Activated naive CD8-positive, alpha-beta T cell treated with anti-CD3 and anti-CD28 coated beads, Interleukin-2, amount 10 ng/mL, durations not matched to agents 7 days and 5 days (primary cell): ENCODE measurements at places on chromosomes 5 and 9. TPM values are rescaled to one million over a fixed set of nuclear protein-coding genes. Genes with fewer than 3 reads are reported as not detected.

DNA sequence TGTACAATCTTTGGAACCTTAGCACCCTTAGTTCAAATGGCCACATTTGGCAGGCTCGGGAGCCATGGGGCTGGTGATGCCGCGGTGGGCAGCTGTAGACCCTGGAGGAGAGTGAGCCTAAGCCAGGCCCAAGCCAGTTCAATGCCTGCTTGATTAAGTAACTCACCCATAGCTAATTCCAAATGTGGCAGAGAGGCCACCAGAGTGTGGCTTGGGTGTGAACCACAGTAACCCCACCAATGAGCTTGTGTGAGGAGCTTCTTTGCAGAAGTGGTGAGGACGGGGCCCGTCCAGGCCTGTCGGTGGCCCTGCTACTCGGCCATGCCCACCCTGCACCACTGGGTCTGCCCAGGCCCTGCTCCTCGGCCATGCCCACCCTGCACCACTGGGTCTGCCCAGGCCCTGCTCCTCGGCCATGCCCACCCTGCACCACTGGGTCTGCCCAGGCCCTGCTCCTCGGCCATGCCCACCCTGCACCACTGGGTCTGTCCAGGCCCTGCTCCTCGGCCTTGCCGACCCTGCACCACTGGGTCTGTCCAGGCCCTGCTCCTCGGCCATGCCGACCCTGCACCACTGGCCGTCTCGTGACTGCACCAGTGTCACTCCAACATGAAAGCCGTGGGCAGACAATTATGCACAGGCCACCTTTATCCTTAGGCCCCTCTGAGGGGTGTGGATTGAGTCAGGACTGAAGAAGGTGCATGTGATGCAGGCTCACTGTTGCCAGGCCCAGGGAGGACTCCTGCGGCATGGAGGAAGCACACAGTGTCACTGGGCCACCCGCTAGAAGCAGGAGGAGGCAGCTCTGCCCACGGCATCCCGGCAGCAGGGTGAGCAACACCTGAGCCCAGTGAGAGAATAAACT, 75.4 kb downstream of the MRPL36 start:
- no peak overlapping the region for H3K27ac ChIP-seq
- H3K36me3 ChIP-seq, result no peaks in the 10 kb centered on the region
- H3K4me3 ChIP-seq, result peak overlapping the region; percentile 73
- peaks cover 3% of the 10 kb centered on the region for H3K4me1 ChIP-seq
- peaks cover 4% of the 10 kb centered on the region for H3K27me3 ChIP-seq

- H3K27me3 ChIP-seq, result no peaks in the 10 kb centered on the region
- no peak overlapping the region for H3K4me3 ChIP-seq
- no peak overlapping the region for H3K27ac ChIP-seq
- DNase-seq, result no peak
Observed at GRCh38 chr9:95104980-95105379, 212.5 kb downstream of the FANCC start.

DNA sequence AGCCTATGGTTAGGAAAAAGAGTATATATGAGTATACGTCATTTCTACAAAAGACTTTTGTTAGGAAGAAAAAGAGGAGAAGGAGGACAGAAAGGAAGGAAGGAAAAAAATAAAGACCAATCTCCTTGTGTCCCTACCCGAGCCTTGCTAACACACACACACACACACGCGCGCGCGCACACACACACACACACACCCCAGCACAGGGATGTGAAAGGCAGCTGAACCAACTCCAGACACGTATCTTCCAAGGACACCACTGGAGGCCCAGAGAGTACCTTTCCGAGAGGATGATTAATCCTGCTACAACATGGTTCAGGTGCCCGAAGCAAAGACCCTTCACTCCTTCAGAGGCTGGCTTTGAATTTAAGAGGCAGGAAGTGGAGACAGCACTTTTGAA, 56.9 kb upstream of the GALNT10 start:
- no peaks in the 10 kb centered on the region for H3K36me3 ChIP-seq
- no peak overlapping the region for H3K4me3 ChIP-seq
- no peak overlapping the region for H3K27ac ChIP-seq
- H3K4me1 ChIP-seq, result no peaks in the 10 kb centered on the region
- peaks cover 32% of the 10 kb centered on the region for H3K27me3 ChIP-seq
- no peak for DNase-seq

Gene GPR21
- total RNA-seq, result 0.40 TPM

- no peak for DNase-seq
- peaks cover 3% of the 10 kb centered on the region for H3K36me3 ChIP-seq
- H3K27ac ChIP-seq, result no peak overlapping the region
- no peaks in the 10 kb centered on the region for H3K4me1 ChIP-seq
- no peak overlapping the region for H3K4me3 ChIP-seq
Observed at GRCh38 chr5:40025586-40025985, 600.8 kb upstream of the DAB2 start.

Gene CDKN2B
- 1.4 TPM for total RNA-seq

GRCh38 chr9:69961843-69962242, 81.8 kb upstream of the MAMDC2 start:
- no peak overlapping the region for H3K27ac ChIP-seq
- H3K4me3 ChIP-seq, result no peak overlapping the region
- no peaks in the 10 kb centered on the region for H3K36me3 ChIP-seq
- H3K27me3 ChIP-seq, result peaks cover 25% of the 10 kb centered on the region

DNA sequence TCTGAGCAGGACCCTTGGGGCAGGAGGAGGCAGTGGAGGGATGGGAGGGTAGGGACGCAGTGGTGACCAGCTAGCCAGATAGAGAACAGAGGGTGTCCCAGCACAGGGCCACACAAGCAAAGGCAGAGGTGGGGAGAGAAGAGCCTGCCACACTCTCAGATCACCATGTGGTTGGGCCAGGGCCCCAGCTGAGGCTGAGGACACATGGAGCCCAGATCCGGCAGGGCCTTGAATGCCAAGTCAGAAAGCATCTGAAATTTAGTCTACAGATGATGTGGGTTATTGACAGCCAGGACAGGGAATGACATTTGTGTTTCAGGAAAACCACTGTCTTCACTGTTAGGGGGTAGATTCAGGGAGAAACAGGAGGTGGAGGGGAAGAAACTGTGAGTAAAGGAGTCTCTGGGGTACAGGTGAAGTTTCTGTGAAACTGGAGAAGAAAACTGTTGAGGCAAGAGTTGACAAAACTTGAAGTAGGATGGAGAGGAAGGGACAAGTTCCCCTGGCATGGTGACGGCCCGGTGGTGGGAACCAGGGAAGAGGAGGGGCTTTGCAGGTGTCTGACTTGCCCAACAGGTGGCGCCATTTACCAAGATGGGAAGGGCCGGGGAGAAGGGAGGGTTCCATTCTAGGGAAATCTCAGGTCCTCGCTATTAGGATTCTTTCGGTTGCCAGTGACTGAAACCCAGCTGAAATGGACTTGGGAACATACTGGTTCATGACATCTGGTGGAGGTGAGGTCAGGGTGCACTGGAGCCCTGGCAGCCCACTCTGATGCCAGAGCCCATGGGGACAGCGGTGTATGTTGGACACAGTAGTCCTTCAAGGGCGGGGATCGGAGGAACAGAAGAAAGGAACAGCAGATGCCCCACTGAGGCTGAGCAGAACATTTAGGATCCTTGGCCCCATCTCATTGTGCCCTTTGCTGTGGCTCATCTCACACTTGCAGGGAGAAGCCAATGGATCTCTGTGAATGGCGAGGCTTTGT, 100.1 kb downstream of the KCNIP1 start:
- H3K4me3 ChIP-seq, result no peak overlapping the region
- H3K36me3 ChIP-seq, result no peaks in the 10 kb centered on the region
- H3K4me1 ChIP-seq, result peaks cover 2% of the 10 kb centered on the region
- H3K27me3 ChIP-seq, result peaks cover 8% of the 10 kb centered on the region

Gene C6
- not detected for total RNA-seq

Gene LOX
- not detected for total RNA-seq

GRCh38 chr9:928363-929042, 48.0 kb upstream of the DMRT3 start:
- no peak overlapping the region for H3K4me3 ChIP-seq
- H3K27ac ChIP-seq, result no peak overlapping the region
- no peak for DNase-seq
- peaks cover 11% of the 10 kb centered on the region for H3K27me3 ChIP-seq

DNA sequence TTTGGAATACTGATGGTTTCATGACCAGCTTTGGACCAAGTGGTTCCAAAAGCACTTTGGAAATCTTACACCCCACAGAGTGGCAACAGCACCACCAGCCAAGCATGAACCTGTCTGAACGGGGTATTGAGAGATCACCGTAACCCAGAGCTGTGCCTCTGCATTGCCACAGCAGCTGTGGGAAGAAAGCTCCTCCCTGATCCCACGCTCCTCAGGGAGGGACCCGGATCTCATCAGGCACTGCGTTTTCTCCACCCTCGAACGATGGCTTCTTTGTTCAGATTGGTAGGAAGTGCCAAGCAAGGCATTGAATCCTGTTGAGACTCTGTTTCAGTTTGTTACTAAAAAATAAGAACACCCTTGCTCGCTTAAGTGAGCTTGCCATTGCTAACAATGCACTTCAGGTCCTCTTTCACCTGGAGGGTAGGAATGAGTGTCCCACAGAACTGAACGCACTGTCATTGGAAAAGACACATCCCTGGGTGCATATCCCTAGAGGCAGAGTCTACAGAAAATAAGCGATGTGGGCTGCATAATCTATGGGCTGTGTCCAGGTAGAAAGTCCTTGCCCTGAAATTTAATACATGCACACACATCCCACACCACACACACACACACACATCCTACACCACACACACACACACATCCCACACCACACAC, 118.0 kb upstream of the ICE1 start:
- H3K27ac ChIP-seq, result no peak overlapping the region
- DNase-seq, result no peak
- no peaks in the 10 kb centered on the region for H3K4me1 ChIP-seq
- H3K4me3 ChIP-seq, result no peak overlapping the region
- no peaks in the 10 kb centered on the region for H3K27me3 ChIP-seq

- H3K4me3 ChIP-seq, result no peak overlapping the region
- H3K27me3 ChIP-seq, result no peaks in the 10 kb centered on the region
- peaks cover 47% of the 10 kb centered on the region for H3K4me1 ChIP-seq
- no peak for DNase-seq
- H3K27ac ChIP-seq, result peak overlapping the region; percentile 3
Observed at GRCh38 chr5:142978726-142979125, 208.5 kb downstream of the ARHGAP26 start.

- no peak overlapping the region for H3K27ac ChIP-seq
- no peak overlapping the region for H3K4me3 ChIP-seq
- H3K36me3 ChIP-seq, result no peaks in the 10 kb centered on the region
- peaks cover 18% of the 10 kb centered on the region for H3K27me3 ChIP-seq
Observed at GRCh38 chr5:149118463-149118862, 22.8 kb upstream of the ABLIM3 start.

- no peaks in the 10 kb centered on the region for H3K36me3 ChIP-seq
- H3K27ac ChIP-seq, result no peak overlapping the region
- H3K4me1 ChIP-seq, result no peaks in the 10 kb centered on the region
- H3K27me3 ChIP-seq, result no peaks in the 10 kb centered on the region
Observed at GRCh38 chr5:167905919-167906853, 385.3 kb upstream of the WWC1 start.

- DNase-seq, result no peak
- H3K4me1 ChIP-seq, result peaks cover 12% of the 10 kb centered on the region
- no peak overlapping the region for H3K4me3 ChIP-seq
Observed at GRCh38 chr5:180665682-180666404, 16.4 kb upstream of the FLT4 start.

DNA sequence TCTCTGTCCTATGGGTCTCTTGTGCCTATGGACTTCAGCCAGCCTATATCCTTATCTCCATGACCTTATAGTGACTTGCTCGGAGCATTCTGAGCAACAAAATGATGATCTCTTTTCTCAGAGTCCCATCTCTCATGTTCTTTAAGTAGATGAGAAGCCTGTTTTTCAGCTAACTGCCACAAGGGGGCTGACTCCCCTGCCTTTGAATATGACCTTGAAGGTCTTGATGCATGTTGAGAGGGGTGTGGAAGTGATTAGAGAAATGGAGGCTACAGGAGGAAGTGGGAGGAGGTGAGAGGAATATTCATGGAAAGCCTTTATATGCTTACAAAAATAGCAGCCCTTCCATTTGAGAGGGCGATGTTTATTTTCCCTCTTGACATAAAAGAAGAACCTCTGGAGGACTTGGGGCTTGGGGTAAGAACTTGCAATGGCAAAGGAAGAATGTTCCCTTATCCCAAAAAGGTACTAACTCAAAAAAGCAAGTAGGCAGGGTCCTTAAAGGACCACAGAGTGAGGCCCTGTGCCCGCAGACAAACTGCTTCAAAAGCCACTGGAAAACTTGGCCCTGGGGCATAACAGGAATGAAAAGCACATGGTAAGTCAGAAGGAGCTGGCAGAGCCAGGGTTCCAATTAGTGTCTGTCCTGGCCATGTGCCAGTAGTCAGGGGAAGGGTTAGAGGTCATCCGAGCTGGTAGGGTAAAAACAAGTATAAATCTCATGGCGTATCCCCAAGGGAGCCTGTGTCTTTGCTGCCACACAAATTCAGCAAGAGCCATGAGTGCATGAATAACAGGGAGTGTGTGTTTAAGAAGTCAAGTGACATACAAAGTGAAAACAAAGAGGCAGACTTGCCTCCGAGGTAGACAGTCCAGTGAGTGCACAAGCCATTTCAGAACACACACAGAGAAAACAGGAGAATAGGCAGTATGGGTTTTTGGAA, 39.1 kb downstream of the FGD3 start:
- DNase-seq, result no peak
- H3K4me3 ChIP-seq, result peak overlapping the region; percentile 1
- H3K36me3 ChIP-seq, result peaks cover 83% of the 10 kb centered on the region
- H3K27me3 ChIP-seq, result no peaks in the 10 kb centered on the region
- H3K4me1 ChIP-seq, result peaks cover 49% of the 10 kb centered on the region
- H3K27ac ChIP-seq, result peak overlapping the region; percentile 53

- DNase-seq, result no peak
- no peaks in the 10 kb centered on the region for H3K4me1 ChIP-seq
- peaks cover 2% of the 10 kb centered on the region for H3K27me3 ChIP-seq
- no peaks in the 10 kb centered on the region for H3K36me3 ChIP-seq
- H3K27ac ChIP-seq, result no peak overlapping the region
Observed at GRCh38 chr5:34598177-34598794, 57.8 kb upstream of the RAI14 start.

GRCh38 chr9:99918134-99918533, 11.7 kb downstream of the STX17 start:
- no peak for DNase-seq
- H3K27me3 ChIP-seq, result no peaks in the 10 kb centered on the region
- H3K4me1 ChIP-seq, result peaks cover 21% of the 10 kb centered on the region

Gene SUSD3
- total RNA-seq, result 70.4 TPM

DNA sequence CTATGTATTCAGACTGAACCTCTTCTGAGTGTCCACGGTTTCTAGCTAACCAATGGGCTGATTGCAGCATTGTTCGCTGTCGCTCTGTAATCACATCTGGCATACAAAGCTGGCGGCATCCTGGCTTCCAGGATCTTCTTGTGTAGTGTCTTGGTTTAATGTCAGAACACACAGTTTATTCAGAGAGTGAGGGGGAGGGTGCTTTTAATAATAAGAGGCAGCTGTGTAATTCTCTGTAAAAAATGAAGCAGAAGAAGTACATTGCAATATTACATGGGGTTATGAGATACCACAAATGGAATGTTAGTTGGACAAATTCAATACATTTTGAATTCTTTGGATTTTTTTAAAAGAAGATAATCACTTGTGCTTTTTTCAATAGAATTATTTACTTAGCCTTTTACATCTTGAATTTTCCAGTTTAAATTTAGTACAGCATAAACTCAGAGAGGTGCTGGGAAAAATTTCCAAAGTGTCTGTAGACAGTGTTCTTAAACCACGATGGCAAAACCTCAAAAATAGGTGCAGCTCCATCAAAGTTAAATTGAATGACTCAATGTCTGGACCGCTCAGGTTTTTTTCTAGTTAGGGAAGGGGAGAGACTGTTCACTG, 206.0 kb downstream of the PCSK1 start:
- no peak overlapping the region for H3K27ac ChIP-seq
- no peaks in the 10 kb centered on the region for H3K4me1 ChIP-seq
- peaks cover 9% of the 10 kb centered on the region for H3K27me3 ChIP-seq
- no peak overlapping the region for H3K4me3 ChIP-seq
- no peaks in the 10 kb centered on the region for H3K36me3 ChIP-seq

GRCh38 chr5:111513131-111513520, 791 bp upstream of the STARD4 start:
- DNase-seq, result no peak
- H3K27me3 ChIP-seq, result peaks cover 2% of the 10 kb centered on the region
- peaks cover 24% of the 10 kb centered on the region for H3K4me1 ChIP-seq
- H3K36me3 ChIP-seq, result peaks cover 4% of the 10 kb centered on the region
- peak overlapping the region; percentile 99 for H3K4me3 ChIP-seq
